ENCODE measurements at places on chromosomes 3 and 15.

DNA sequence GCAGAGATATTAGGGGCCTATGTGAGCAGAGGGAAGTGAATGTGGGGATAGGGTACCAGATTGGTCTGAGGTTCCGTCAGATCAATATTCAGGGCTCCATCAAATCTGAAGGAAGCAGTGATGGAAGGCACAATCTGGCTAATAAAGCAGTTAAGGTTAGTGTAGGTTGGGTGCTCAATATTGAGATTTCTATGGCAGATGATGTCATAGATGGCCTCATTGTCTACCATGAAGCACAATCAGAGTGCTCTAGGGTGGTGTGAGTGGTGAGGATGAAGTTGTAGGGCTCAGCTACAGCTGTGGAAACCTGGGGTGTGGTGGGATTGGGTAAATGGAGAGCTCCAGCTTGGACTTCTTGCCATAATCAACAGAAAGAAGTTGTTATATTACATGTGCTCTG lies 58.2 kb downstream of the NR2F2 start:
- DNase-seq = no peak

DNA sequence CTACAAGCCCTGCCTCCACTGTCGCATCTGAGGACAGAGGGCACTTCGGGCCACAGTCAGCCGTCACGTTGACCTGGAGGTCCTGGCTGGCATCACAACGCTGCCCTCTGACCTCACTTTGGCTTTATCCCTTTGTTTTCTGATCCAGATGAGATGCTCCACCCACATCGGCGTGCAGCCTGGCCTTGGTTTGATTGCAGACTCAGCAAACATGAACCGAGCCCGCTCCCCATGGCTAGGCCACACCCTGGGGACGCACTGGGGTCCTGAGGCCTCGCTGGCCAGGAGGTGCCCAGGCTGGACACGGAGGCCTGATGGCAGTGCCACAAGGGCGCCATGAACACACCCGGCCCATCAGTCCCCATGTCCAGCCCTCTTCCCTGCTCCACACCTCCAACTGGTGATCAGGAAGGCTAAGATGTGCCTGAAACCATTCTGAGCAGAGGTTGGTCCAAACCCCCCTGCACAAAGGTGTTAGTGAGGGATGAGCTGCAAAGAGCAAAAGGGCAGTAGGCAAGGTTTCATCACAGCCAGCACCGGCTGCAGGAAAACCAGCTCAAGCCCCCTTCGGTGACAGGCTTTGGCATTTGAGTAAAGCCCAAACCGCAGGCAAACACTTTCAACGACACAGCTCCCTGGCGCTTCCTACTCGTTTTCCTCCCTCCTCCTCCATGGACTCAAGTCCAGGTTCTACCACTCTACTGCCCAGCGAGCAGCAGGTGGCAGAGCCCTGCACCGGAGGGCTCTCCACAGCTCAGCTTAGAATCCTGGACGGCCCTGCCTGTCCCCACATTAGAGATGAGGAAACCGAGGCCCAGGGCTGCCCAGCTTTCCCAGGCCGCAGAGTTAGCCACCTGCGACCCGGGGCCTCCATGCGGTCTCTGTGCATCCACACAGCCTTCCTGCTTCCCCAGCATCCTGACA lies 165.8 kb downstream of the NUP210 start:
- DNase-seq = no peak

- no peak for DNase-seq
Measured at GRCh38 chr3:19338769-19339168, 190.5 kb downstream of the KCNH8 start.

GRCh38 chr3:63244486-63244885 lies 33.6 kb upstream of the SYNPR start:
- DNase-seq = no peak

DNA sequence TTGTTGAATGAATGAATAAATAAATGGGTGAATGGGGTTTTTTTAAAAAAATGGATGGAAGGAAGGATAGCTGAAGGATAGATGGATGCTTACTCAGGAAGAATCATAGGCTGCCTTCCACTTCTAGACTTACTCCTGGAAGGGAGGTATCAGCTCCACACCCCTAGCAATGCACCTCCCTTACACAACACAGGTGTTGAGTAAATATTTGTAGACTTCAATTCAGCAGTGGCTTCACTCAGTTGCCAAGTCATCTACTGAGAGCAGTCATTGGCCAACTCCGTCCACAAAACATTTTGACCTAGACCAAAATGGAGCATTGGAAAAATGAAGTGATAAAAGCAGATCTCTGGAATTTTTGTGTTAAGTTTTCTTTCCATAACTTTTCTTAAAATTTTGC lies 65.5 kb upstream of the ST8SIA2 start:
- DNase-seq = no peak

- no peak for DNase-seq
Measured at GRCh38 chr3:23320586-23321570, 117.8 kb downstream of the UBE2E2 start.

GRCh38 chr15:40554161-40554525 lies 10.7 kb downstream of the CCDC32 start:
- DNase-seq = no peak

DNA sequence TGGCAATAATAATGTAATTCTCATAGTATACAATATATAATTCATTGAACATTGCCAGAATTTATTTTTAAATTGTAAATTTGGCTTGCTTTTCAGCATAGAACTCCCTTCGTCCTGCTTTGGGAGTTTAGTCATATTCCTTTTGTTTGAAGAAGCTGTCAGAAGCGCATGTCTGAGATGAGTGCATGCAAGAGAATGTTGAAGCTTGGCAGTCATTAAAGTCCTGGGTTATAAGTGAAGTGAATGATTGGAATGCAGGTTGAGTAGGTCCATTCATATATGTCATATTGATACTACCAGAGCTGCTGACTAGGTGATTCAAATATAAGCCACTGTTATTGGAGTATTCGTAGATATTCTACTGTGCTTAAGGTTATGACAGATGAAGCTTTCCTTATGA lies 243.6 kb upstream of the MDFIC2 start:
- DNase-seq = no peak

DNA sequence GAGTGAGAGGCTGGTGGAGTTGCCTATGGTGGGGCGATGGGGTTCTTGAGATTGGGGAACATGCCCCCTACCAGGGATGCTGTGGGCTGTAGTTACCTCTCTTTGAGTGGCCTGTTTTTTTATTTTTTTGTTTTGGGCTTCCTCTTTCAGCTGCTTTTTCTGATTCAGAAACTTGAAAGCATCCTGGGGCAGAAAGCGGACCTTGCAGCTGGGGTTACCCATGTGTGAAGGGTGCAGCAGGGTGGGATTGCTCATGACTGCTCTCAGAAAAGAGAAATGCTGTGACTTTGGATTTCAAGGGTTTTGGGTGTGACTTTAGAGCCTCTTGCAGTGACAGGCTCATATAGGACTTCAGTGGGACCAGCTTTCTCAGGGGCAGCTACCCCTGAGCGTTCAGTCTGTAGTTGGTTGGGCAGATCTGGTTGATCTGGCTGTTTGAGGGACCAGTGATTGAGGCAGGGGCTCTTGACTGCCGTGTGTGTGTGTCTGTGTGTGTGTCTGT lies 1.8 kb downstream of the LIMD1 start:
- no peak for DNase-seq

GRCh38 chr3:148833223-148833622 lies 5.6 kb downstream of the CPB1 start:
- no peak for DNase-seq

DNA sequence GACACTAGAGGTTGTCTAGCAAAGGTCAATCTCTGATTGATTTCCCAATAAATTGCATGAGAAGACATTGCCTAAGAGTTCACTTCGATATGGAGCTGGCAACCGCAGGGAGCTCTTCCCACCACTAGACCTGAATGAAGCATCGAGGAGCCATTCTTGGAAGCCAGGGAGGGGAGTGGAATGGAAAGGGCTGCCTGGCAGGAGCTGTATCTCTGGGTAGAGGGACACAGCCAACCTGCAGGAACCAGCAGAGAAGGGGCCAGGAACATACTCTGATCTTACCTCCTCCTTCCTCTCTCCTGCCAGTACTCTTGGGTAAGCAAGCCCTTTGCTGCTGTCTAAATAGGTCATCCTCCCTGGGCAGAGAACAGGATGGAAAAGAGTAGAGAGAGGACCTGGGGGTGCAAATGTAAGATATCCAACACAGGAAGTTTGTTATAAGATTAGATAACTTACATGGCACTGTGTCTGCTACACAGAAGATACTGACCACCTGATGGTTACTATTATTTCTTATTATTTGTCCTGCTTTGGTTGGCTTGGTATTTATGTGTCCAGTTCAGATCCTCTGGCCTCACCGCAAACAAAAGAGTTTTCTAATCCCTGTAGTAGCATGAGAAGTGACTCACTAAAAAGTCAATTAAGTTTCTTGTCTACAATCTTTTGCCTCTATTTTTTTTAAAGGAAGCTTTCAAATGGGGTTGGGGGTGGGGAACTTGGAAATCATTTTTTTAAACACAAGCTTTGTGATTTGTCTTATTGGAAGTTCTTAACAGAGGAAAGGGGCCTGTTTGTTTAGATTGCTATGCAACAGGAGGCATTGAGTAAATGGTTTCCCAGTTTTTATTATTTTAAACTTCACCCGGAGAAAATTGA lies 156.7 kb upstream of the TSC22D2 start:
- DNase-seq = no peak

DNA sequence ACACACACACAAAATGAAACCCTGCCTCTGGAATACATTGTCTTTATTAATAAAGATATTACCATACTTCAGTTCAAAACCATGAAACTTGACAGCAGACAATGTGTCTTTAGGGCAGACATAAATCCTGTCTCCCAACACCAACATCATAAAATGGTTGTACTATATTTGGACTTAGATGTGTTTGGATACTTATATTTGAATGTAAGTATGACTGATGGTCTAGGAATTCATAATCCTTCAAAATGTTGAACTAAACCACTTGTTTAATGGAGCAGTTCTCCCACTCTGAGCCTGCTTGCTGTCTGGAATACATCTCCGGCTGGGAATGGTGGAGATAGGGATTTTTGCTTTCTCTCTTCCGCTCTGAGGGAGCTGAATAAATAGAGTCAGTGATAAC lies 10.6 kb downstream of the FBN1 start:
- no peak for DNase-seq

DNA sequence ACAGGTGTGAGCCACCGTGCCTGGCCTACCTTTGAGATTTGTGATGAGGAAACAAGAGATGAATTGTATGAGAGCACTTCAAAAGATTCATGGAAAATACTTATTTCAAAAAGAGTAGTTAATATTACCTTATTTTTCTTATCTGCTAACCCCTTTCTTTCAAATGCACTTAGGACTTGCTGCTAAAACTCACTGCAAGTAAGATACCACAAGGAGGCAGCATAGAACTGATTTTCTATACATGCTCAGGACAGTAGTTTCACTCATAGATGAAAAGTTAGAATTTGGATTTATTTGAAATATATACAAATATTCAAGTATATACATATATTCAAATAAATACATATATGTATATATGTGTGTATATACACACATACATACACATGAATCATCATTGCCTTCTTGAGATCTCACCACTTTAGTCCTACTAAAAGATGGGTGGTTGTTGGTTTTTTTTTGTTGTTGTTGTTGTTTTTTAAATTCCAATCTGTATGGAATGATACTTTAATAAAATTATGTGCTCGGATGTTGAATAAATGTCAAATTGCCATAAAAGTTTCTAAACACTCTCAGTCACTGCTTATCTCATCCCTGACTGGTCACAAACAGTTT lies 2.4 kb downstream of the CCNDBP1 start:
- no peak for DNase-seq

DNA sequence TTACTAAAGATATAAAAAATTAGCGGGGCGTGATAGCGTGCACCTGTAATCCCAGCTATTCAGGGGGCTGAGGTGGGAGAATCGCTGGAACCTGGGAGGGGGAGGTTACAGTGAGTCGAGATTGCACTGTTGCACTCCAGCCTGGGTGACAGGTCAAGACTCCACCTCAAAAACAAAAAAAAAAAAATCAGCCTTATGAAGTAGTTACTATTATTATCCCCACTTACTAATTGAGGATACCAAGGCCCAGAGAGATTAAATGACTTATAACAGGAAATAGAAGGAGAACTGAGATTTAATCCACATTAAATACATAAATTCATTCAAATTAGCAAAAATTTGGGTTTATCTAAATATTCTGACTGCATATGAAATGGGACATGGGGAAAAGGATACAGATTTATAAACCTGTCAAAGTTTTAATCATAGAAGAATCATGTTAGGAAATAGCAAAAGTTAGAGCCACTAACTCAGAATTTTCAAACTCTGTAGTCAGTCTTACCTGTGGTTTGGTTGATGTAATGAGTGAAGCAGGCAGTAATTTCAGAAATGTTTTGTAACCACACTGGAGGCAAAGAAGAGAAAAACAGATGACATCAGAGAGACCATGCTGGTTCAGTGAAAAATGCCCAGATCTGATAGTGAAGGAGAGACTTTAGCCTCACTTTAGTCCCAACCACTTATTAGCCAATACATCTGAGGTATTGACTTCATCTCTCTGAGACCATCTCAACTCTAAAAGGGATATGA lies 25.0 kb upstream of the ACAP2 start:
- no peak for DNase-seq

GRCh38 chr15:29130476-29130875 lies 139.1 kb downstream of the NSMCE3 start:
- no peak for DNase-seq

DNA sequence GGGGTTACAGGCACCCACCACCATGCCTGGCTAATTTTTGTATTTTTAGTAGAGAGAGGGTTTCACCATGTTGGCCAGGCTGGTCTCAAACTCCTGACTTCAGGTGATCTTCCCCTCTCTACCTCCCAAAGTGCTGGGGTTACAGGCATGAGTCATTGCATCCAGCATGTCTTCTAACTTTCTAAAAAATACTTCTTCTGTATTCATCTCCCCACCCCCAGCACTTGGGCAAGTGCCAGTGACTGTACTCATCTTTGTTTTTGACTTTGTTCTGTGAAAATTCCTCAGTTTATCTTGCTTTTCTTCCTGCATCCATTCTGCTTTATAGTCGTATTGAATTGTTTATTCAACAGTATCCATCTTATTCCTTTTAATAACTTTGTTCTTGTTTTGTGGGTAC lies 47.6 kb downstream of the ARIH1 start:
- DNase-seq = no peak

DNA sequence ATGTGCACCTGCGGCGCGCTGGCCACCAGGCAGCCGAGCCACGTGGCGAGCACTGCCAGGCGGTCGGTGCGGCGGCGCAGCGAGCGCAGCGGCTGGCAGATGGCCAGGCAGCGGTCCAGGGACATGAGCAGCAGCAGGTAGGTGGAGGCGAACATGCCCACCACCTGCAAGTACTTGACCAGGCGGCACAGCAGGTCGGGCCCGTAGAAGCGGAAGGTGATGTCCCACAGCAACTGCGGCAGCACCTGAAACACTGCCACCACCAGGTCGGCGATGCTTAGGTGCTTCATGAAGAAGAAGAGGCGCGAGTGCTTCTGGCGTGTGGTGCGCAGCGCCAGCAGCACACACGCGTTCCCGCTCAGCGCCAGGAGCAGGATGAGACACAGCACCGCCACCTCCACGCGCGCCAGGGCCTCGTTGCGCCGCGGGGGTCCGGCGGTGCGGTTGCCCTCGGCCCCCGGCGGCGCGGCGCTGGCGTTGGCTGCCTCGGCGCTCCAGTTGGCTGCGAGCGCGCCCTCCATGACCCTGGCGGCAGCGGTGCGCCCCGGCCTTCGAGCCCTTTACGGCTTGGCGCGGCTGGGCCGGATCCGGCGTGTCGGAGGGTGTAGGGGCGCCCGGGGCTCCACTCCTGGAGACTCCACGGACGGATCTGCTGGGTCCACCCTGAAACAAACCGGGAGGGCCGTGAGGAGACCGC lies 1.6 kb downstream of the OXTR start:
- no peak for DNase-seq

- no peak for DNase-seq
Measured at GRCh38 chr3:178205740-178206139, 330.5 kb upstream of the KCNMB2 start.
